Stimulated activated CD8-positive, alpha-beta memory T cell treated with anti-CD3 and anti-CD28 coated beads, Interleukin-15, amount 100 ng/mL, for 24 hours (primary cell): ENCODE measurements at places on chromosomes 5 and 9.

- DNase-seq: no peak
Observed at GRCh38 chr5:150987746-150988145, 32.6 kb upstream of the GPX3 start.

- DNase-seq: no peak
Observed at GRCh38 chr9:75824816-75825568, 65.5 kb upstream of the PCSK5 start.

GRCh38 chr9:20618361-20618802 lies 3.9 kb downstream of the MLLT3 start:
- DNase-seq: no peak

DNA sequence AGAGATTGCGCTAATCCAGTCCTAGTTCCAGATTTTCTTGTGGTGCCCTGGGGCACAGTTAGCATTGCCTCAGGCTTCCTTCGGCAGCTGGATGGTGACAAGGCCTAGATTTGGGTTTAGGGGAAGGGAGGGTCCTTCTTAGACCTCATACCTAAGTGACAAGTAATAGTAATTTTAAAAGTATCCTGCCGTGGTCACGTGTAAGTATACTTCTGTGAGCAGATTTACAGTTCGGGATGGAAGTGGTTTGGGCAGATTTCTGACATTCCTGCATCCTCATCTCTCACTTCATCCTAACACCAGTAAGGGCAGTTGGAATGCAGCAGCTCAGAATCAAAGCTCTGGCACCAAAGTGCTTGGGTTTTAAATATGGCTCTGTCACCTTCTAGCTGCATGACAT lies 71.6 kb downstream of the LRRC70 start:
- no peak for DNase-seq
